Spinal cord (tissue), 10 donors: ENCODE measurements at places on chromosomes 3 and 15. TPM values are rescaled to one million over a fixed set of nuclear protein-coding genes. Genes with fewer than 3 reads are reported as not detected.

ITPKA gene
- 0.89 TPM for total RNA-seq

RTP1 gene
- 0.40 TPM for total RNA-seq

GRCh38 chr15:91566141-91566540, 287.4 kb upstream of the SLCO3A1 start:
- no peak for DNase-seq
- H3K4me1 ChIP-seq, result no peaks in the 10 kb centered on the region
- H3K27me3 ChIP-seq, result no peaks in the 10 kb centered on the region
- no peaks in the 10 kb centered on the region for H3K36me3 ChIP-seq
- H3K4me3 ChIP-seq, result no peak overlapping the region
- H3K27ac ChIP-seq, result no peak overlapping the region

DNA sequence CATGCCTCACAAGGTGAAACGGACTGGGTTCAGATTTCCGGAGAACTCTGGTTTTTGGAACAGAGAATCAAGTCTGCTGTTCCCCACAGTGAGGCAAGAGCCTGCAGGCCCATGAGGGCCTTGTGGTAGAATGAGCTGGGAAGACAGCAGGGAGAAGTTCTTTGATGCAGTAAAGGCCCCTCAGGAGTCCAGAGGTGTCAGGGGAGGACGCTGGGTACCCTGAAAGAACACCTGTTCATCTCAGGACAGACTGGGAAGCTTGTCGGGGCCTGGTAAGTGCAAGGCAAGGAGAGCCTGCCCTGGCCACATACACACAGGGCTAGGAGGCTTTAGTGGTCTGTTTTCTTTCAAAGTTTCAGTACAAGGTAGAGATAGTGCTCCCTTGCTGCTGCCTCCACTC, 3.7 kb upstream of the ZBTB47 start:
- DNase-seq, result no peak
- peaks cover 15% of the 10 kb centered on the region for H3K36me3 ChIP-seq
- no peak overlapping the region for H3K4me3 ChIP-seq
- no peaks in the 10 kb centered on the region for H3K27me3 ChIP-seq

GRCh38 chr15:67267440-67267839, 12.9 kb downstream of the IQCH start:
- H3K4me3 ChIP-seq, result no peak overlapping the region
- H3K27me3 ChIP-seq, result no peaks in the 10 kb centered on the region
- no peaks in the 10 kb centered on the region for H3K36me3 ChIP-seq
- H3K4me1 ChIP-seq, result no peaks in the 10 kb centered on the region
- DNase-seq, result no peak
- no peak overlapping the region for H3K27ac ChIP-seq

DNA sequence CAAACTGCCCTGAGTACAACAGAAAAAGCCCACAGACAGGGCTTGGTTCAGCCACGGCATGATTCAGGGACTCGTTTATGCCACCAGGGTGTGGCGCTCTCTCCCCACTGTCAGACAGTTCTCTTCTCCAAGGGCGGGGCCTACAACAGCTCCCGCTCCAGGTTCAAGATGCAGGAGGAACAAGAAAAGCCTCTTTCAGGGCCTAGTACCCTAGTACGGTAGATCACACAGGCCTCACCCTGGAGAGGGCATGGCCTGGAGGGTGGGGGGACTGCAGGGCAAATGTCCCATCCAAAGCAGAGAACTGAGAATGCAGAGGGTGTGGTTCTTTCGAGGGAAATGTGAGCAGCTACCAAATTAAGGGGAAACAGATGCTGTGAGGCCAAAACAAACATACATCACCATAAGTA, 12.0 kb downstream of the MESD start:
- H3K27ac ChIP-seq, result no peak overlapping the region
- H3K36me3 ChIP-seq, result peaks cover 29% of the 10 kb centered on the region
- H3K4me1 ChIP-seq, result peaks cover 5% of the 10 kb centered on the region
- no peak for DNase-seq

- H3K36me3 ChIP-seq, result no peaks in the 10 kb centered on the region
- no peak overlapping the region for H3K27ac ChIP-seq
- no peak for DNase-seq
Measured at GRCh38 chr15:49313650-49314049, 109.4 kb upstream of the FGF7 start.

- peaks cover 37% of the 10 kb centered on the region for H3K4me1 ChIP-seq
- peaks cover 3% of the 10 kb centered on the region for H3K36me3 ChIP-seq
- no peaks in the 10 kb centered on the region for H3K27me3 ChIP-seq
- DNase-seq, result no peak
- H3K4me3 ChIP-seq, result no peak overlapping the region
Measured at GRCh38 chr3:9222049-9222448, 27.4 kb downstream of the SRGAP3 start.

GRCh38 chr3:56207922-56208321, 260.3 kb downstream of the ERC2 start:
- no peaks in the 10 kb centered on the region for H3K4me1 ChIP-seq
- H3K27me3 ChIP-seq, result no peaks in the 10 kb centered on the region
- H3K4me3 ChIP-seq, result no peak overlapping the region

DNA sequence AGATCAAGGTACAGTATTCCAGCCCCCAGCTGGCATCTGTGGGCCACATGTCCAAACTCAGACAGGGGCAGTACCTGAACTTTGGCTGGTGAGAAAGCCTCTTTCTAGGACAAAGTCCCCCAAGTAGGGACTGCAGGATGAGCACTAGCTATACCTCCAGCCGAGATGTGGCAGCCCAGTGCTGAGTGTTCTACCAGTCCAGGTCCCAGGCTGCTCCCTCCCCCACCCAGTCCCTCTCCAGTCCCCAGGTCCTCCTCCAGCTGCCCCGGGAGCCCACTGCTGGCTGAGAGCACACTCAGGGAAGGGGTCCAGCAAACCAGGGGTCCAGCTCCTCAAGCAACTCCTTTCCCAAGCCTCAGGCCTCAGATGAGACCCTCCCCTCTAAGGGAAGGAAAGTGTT, 1.5 kb downstream of the SLC26A6 start:
- H3K4me1 ChIP-seq, result peaks cover 27% of the 10 kb centered on the region
- H3K36me3 ChIP-seq, result peaks cover 68% of the 10 kb centered on the region
- no peak overlapping the region for H3K4me3 ChIP-seq
- no peak for DNase-seq
- H3K27me3 ChIP-seq, result no peaks in the 10 kb centered on the region
- H3K27ac ChIP-seq, result no peak overlapping the region

DNA sequence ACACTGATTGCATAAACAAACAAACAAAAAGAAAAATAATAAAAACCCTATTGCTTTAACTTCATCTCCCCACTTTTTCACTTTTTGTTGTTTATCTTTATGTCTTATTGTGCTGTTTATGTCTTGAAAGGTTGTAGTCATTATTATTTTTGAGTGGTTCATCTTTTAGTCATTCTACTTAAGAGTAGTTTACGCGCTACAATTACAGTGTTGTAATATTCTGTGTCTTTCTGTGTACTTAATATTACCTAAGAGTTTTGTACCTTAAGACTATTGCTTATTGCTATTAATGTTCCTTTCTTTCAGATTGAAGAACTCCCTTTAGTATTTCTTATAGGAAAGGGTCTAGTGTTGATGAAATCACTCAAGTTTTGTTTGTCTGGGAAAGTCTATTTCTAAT, 28.1 kb downstream of the TM4SF18 start:
- no peaks in the 10 kb centered on the region for H3K27me3 ChIP-seq
- H3K4me3 ChIP-seq, result no peak overlapping the region
- H3K27ac ChIP-seq, result no peak overlapping the region
- H3K4me1 ChIP-seq, result no peaks in the 10 kb centered on the region

DNA sequence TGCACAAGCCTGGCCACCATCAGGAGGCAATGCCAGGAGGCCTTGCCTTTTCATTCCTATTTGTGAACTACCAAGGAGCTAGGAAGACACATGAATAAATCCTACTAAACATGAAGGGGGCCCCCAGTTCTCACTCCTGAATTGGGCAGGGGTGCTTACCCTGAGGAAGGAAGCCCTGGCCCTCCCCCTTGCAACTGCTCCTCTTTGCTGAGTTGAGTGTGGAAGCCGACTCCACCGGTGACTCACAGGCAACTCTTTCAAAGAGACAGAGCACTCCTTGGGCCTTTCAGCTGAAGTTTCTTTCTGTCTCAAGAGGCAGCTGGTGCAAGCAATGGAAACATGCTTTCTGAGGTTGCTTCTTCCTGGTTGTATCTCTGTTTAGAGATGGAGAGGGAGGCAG, 1.7 kb downstream of the GABRG3 start:
- peaks cover 10% of the 10 kb centered on the region for H3K4me1 ChIP-seq
- H3K4me3 ChIP-seq, result no peak overlapping the region
- no peak for DNase-seq
- no peak overlapping the region for H3K27ac ChIP-seq

DNA sequence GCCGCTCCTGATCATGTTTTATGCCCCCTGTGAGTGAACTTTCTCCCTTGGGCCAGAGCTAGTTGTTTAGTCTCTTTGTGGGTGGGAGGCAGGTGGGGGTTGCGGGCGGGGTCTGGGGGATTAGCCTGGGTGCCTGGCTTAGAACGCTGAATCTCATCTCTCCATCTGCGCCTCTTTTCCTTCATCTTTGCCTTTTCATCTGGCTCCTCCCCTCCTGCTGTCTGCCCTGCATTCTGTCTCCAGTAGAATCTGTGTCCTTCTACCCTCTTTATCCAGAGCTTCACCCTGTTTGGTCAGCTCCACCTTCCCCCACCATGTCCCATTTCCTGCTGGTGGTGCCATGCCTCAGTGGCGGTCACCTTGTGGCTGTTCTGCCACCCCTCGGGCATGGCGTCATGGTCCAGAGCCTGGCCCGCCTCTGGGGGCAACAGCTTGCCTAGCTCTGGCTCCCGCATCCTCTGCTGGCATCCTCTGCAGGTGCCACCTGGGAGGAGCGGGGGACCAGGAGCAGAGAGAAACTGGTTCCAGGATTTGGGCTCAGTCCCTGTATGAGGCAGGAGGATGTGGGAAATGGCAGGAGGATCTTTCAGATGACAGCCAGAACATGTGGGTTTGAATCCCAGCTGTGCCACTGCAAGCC, 44.3 kb downstream of the PDIA5 start:
- DNase-seq, result no peak
- H3K27me3 ChIP-seq, result no peaks in the 10 kb centered on the region
- no peak overlapping the region for H3K4me3 ChIP-seq
- peaks cover 11% of the 10 kb centered on the region for H3K4me1 ChIP-seq

- H3K27ac ChIP-seq, result no peak overlapping the region
- H3K4me1 ChIP-seq, result peaks cover 3% of the 10 kb centered on the region
- no peak for DNase-seq
Measured at GRCh38 chr3:150544726-150545125, 1.6 kb downstream of the SERP1 start.
